NCI-H1436 treated with DMSO at 0.1 percent for 48 hours (cell line): ENCODE measurements at places on chromosomes 3 and 15.

DNA sequence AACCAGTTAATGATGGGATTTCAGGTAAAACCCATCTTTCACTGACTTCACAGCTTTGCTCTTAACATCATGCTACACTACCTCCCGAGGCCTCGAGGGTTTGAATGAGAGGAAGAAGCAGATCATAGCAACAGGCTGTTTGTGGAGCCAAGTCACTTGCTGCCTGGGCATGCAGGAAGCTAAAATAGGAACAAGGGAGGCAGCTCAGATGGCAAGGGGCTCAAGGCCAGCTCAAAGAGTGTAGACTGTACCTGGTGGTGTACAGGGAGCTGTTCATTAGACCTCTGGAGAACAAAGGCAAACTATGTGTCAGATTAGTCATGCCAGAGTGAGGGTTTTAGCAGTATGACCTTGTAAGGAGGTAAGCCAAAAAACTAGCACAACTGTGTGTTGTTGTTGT lies 28.8 kb downstream of the ARRDC4 start:
- no peak for DNase-seq

DNA sequence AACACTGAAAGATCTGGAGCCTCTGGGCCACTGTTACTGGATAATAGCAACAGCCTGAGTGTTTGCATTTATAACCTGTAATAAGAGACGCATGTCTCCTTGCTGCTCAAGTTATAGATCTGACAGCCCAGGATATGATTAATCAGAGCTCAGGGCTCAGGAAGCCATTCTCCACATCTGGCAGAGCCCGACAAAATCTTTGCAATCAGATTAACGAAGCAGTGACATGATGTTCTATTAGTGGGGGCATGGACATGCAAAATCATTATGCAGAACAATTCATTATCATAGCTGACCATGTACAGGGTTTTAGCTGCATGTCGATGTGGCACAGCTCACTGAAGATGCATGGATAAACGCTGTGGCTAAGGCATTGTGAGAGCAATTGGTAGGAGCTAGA lies 730.3 kb downstream of the ZNF385D start:
- no peak for DNase-seq

- DNase-seq, result no peak
Observed at GRCh38 chr3:67937498-67938118, 283.2 kb upstream of the SUCLG2 start.

GRCh38 chr15:99106417-99107220 lies 1.7 kb downstream of the SYNM start:
- DNase-seq, result no peak

- no peak for DNase-seq
Observed at GRCh38 chr3:14458434-14459275, 56.2 kb downstream of the SLC6A6 start.

- DNase-seq, result no peak
Observed at GRCh38 chr3:13708871-13709595, 160.1 kb downstream of the FBLN2 start.

- no peak for DNase-seq
Observed at GRCh38 chr3:126341755-126342150, 15.5 kb downstream of the KLF15 start.

- no peak for DNase-seq
Observed at GRCh38 chr3:4512895-4513616, 19.9 kb downstream of the ITPR1 start.

GRCh38 chr15:74978503-74978902 lies 16.9 kb upstream of the SCAMP5 start:
- DNase-seq, result no peak

- no peak for DNase-seq
Observed at GRCh38 chr3:113505867-113506266, 9.1 kb downstream of the SPICE1 start.

DNA sequence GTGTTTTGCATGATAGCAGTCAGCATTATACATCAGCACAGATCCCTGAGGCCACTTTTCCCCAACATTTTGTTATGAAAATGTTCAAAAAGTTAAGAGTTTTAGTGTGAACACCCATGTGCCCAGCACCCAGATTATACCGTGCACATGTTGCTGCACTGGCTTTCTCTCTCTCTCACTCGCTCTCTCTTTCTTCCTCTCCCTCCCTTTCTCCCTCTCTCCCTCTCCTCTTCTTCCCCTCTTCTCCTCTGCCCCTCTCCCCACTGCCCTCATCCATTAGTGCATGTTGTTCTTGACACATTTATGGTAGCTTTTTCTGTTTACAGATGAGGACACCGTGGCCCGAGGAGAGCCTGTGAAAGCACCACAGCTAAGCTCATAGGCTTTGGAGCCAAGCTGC lies 7.3 kb downstream of the FGD5 start:
- DNase-seq, result no peak

GRCh38 chr3:99714575-99714974 lies 76.2 kb downstream of the COL8A1 start:
- no peak for DNase-seq

GRCh38 chr3:187447737-187448136 lies 79.6 kb downstream of the RTP4 start:
- DNase-seq, result no peak

DNA sequence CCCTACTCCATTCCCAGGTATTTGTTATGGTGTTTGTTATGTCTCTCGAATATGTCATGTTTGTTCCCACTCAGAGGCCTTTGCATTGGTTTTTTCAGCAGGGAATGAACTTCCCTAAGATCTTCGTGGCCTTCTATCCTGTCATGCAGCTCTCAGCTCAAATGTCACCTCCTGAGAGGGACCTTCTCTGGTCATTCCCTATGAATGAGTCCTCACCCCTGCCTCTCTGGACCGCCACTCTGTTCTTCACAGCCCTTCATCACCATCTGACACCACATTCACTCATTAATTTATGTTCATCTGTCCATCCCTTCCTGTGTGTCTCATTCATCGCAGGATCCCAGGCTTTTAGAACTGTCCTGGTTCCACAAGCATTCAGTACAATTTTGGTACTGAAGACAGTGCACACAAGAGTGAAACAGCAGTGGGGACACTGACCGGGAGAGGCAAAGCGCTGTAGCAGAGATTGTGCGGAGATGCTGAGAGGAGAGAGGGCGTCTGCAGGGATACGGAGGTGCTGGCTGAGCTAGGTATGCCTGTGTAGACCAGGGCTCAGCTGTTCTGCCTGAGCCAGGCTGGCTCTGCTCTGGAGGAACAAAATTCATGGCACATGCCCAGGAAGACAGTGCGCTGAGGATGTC lies 132.3 kb downstream of the CHCHD6 start:
- no peak for DNase-seq

- no peak for DNase-seq
Observed at GRCh38 chr3:9398700-9399336, 1.4 kb downstream of the SETD5 start.

GRCh38 chr3:57961828-57962447 lies 46.3 kb upstream of the FLNB start:
- DNase-seq, result no peak

DNA sequence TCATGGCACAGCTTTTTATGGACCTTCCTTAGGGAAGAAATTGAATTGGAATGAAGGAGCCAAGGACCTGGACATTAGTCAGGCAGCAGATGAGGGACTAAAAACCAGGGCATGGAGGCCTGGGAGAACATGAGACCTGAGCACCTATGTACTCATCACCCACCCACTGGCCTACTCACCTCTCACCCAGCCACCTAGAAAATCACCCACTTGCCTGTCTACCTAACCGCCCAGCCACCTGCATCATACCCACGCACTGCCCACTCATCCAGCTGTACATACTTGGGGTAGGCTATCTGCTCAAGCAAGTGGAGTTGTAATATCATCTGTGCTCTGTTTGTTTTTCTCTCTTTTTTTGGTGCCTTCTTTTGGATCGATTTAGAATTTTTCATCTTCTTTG lies 65.3 kb upstream of the SLCO2A1 start:
- no peak for DNase-seq

GRCh38 chr15:79408041-79408440 lies 24.1 kb upstream of the MINAR1 start:
- DNase-seq, result no peak

GRCh38 chr3:11186771-11187191 lies 32.5 kb downstream of the HRH1 start:
- no peak for DNase-seq

GRCh38 chr3:68468695-68469375 lies 463.5 kb downstream of the TAFA4 start:
- no peak for DNase-seq

- no peak for DNase-seq
Observed at GRCh38 chr3:76231258-76231657, 445.9 kb upstream of the ZNF717 start.

DNA sequence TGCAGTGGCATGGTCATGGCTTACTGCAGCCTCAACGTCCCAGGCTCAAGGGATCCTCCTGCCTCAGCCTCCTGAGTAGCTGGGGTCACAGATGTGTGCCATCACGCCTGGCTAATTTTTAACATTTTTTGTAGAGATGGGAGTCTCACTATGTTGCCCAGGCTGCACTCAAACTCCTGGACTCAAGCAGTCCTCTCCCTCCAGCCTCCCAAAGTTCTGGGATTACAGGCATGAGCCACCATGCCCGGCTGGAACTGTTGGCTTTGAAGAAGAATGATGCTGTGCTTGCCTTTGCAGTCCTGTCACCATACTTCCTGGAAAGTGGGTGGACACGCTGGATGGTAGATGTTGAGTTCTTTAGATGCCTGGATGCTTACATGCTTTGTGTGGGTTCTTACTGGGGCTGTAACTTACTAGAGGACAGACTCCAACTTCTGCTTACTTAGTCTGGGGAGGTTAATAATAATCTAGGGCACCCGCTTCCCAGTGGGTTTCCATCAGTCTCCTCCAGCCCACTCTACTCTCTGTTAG lies 36.7 kb downstream of the IGF1R start:
- no peak for DNase-seq

GRCh38 chr3:58540176-58540858 lies 3.3 kb upstream of the ACOX2 start:
- DNase-seq, result no peak
